ENCODE measurements at places on chromosomes 1 and 21.

- no peak for DNase-seq
These were observed 13.2 kb upstream of the CTSE start for GRCh38 chr1:206036663-206037455.

DNA sequence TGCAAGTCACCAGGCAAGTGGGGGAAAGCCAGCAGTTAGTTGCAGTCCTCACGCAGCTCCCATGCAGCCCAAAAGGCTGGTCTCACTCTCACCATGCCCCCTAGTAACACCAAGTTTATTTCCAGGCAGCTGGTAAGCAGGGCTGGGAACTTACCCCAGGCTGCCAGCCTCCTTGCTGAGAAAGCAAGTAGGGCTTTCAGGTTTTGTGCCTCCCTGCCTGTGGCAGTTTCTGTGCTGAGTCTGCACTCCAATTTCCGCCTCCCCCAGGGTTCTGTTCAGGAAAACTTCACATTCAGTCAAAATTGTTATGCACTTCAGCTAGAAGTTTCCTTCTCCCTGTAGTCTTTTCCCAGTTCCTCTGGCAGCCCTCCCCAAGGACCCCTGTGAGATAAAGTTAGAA lies 102.0 kb upstream of the SGIP1 start:
- no peak for DNase-seq

DNA sequence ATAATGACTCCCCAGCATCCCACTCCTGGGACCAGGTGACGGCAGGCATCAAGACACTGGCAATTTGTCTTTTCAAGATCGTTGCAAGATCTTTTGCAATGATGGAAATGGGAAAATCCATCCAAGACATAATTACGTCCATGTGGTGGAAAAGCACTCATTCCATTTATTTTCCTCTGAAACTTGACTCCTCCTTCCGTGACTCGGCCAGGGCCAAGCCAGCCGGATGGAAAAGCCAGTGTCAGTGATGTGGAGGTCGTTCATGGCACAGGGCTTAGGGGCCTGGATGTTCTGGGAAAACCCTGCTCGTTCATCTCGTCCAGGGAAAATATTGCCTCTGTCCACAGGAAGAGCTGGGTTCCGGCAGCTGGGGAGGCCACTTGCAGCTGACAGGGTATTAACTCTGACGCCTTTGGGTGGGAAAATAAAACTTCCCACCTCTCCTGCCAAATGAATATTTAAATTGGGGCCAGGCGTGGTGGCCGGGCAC lies 46.2 kb downstream of the C1orf198 start:
- peak; percentile 94 for DNase-seq

GRCh38 chr1:245682638-245683628 lies 528.1 kb downstream of the KIF26B start:
- DNase-seq = no peak

DNA sequence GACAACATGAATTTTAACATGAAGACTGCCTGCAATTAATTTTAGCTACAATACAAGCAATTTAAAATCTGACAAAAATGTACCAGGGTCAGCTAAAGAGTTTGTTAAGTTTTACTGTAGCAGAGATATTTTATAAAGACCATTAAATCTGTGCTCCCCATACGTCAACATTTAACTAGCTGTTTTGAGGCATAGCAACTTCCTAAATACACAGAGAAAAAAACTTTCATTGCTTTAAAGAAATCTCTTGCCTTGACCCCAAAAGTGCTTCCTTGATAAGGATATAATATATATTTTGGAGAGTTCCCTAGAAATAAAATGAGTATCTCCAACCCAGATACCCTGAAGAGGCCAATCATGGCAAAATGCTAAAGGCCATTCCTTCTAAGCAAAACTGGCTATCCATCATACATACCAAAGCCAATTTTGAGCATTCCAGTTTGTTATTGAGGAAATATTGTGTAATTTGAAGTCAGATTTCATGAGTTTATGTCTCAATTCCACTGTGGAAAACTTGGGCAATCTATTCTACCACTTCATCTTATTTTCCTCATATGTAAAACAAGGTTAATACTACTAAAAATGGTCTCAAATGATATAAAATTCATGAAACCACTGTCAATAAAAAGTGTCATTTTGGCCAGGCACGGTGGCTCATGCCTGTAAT lies 19.1 kb downstream of the ASPM start:
- no peak for DNase-seq

DNA sequence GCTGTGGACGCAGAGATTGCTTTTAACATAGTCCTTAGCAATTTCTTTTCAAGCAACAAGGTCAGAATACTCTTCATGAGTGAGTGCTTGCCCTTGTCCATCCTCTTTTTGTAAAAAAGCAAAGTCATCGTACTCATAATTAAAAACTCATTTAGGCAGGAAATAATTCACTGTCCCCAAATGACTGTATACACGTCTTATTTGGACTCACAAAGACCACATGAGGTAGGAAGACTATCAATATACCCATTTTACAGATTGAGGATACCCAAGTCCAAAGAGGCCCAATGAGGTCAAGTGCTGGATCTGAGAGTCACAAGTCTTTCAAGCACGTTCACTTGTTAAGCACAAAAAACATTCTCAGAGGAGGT lies 13.2 kb downstream of the ITPKB start:
- no peak for DNase-seq

GRCh38 chr1:3163356-3163755 lies 94.4 kb downstream of the PRDM16 start:
- DNase-seq = no peak

DNA sequence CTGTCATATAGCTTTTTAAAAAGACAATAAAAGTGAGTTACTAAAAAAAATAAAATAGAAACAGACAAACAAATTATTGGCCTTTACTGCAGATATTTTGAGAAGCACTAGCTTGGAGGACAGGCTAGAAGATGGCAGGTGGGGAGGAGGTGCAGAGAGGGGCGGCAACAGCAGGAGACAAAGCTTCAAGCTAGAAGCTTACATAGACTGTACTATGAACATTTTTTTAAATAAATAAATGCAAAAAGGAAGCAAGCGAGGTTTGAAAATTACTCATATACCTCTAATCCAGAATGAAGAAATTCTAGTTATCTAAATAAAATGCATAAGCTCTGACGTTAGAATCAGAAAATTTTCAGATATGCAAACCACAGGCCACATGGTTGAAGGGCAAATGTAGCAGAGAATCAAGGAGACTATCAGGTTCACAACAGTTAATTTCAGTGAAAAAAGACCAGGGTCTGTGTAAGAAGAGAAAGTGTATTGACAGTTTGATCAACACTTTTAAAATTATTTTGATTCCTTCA lies 54.9 kb downstream of the NRIP1 start:
- no peak for DNase-seq

- no peak for DNase-seq
These were observed 62.3 kb upstream of the EDN2 start for GRCh38 chr1:41546833-41547135.

DNA sequence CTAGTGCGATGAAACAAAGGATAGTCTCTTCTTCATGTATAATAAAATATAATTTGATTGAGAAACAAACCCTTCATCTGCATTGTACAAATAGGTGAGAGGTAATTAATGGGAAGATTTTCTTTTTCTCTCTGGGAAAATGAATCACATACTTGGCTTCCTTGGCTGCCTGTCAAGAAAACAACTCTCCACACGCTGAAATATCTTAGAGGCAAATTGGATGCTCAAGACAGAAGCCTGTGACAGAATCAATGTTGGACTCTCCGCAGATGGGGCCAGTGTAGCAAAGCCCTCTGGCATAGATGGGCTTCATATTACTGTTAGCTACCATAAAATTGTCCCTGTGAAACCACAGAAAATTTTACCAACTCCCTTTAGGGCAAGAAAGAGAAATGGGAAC lies 186.6 kb downstream of the GRIK1 start:
- DNase-seq = no peak

DNA sequence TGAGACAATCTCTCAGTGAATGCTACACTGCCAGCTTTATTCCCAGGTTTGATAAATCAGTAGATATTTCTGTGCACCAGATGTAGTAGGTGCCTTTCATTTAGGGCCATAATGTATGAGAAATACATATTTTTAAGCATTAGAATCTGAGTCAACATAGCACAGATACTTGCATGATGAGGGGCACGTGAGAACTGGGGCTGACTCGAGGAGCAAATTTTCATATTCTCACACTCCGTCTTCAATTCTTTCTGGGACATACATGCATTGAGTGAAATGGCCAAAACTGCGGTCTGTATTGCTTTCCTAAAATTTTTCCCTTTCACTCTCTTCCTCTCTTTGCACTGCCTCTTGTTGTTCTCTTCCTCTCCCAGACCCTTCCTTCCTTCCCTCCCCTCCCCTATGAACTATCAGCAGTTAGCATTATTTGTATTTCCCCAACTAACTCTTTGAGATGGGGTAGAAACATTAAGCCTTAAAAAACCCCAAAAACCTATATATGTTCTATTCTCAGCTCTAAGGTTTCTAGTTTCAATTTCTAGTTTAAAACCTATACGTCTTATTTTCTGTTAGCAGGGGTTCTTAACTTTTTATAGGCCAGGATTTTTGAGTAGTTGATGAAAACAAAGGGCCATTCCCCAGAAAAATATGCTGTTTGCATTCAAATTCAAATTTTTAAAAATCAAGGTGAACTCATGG lies 289.1 kb downstream of the PTBP2 start:
- no peak for DNase-seq

GRCh38 chr1:29879217-29879616 lies 642.9 kb downstream of the PTPRU start:
- DNase-seq = no peak

DNA sequence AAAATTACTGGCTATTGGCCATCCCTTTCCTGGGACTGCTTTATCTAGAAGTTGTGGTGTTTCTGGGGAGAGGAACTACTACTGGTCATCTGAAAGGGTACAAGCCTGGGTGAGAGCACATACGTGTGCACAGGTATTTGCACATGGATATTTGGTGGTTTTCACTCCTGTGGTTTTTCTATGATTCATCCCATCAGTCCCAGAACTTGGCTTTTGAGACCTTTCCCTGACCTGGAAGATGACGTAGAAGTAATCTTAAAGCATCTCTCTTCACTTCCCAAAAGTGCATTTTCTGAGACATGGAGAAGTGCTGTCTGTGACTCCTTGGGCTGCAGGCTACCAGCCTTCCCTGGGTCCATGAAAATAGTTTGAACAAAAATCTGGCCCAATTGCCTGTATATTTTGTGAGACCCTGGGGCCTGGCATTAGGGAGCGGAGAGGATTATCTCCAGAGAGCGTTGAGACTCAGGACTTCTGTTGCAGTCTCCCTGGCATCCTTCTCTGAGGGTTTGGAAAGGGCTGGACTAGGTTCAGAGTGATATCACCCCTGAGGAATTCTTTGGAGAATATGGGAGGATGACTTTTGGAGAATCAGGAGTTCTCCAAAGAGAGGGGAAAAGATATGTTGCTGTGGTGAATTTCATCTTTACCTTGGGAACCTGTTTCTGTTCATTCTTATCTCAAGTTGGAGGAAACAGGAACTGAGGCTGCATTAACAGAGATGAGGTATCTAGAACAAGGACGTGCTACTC lies 130.8 kb downstream of the NOS1AP start:
- DNase-seq = no peak

GRCh38 chr21:17387030-17387617 lies 125.7 kb upstream of the CXADR start:
- peak; percentile 73 for DNase-seq

GRCh38 chr1:92877081-92877711 lies 45.4 kb downstream of the RPL5 start:
- no peak for DNase-seq

DNA sequence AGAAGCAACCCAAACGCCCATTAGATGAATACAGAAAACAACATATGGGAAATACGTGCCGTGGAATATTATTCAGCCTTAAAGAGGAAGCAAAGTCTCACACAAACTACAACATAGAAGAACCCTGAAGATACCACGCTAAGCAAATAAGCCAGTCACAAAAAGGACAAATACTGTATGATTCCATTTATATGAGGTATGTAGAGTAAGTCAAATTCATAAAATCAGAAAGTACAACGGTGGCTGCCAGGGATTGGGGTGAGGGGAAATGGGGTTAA lies 54.2 kb downstream of the SIPA1L2 start:
- no peak for DNase-seq

- DNase-seq = no peak
These were observed 24.4 kb upstream of the ZC3H12A start for GRCh38 chr1:37449936-37450335.

DNA sequence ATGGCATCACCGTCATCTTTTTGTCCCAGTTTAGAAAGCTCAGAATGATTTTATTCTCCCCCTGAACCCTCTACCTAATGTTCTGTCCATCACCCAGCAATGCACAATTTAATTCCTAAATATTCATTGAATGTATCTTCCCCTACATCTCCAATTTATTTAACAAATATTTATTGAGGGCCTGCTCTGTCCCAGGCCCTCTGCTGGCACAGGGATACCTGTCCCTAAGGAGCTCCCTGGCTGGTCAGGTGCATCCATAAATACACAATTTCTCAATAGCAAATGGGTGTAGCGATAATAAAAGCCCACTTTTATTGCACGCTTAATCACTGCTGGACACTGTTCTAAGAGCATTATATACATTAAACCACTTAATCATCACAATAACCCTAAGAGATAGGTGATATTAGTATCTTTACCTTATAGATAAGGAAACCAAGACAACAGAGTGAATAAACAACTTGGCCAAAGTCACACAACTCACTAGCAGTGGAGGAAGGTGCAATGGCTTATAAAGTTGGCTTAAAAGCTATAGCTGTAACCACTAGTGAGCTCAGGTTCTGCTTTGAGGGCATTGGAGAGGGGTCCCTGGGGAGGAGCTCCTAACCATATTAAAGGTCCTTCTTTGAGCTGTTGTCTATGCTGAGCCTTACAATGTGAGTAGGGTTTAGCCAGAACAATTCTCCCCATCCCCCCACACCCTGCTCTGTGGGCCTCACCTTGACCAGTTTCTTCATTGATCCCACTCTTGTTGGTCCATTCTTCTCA lies 126.3 kb upstream of the JUN start:
- DNase-seq = no peak

DNA sequence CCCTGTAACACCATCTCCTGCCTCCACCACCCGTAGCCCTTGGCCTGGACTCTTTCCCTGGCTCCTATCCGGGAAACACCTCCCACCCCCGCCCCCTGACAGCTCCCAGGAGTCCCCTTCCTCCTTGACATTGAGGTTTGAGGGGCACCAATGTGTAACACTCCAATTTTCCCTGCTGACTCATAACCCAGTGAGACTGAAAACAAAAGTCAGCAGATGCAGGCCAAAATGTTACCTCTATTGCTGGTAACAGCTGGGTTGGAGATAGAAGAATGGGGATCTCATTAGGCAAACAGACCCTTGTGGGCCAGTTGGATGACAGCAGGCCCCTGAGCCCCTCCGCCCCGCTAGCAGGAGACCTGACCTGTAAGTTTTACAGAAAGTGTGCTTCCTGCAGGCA lies 237.2 kb downstream of the KAZN start:
- DNase-seq = no peak

- DNase-seq = peak; percentile 2
These were observed 77.6 kb downstream of the DDX20 start for GRCh38 chr1:111833334-111833733.

- DNase-seq = no peak
These were observed 24.2 kb upstream of the FAM20B start for GRCh38 chr1:179001451-179001850.

- DNase-seq = peak; percentile 97
These were observed 49.8 kb downstream of the KCNJ15 start for GRCh38 chr21:38306433-38307141.
